AG04449 (cell line): ENCODE measurements at places on chromosomes 13 and 19.

- no peak for DNase-seq
Observed at GRCh38 chr19:31421856-31422255, 72.6 kb upstream of the TSHZ3 start.

DNA sequence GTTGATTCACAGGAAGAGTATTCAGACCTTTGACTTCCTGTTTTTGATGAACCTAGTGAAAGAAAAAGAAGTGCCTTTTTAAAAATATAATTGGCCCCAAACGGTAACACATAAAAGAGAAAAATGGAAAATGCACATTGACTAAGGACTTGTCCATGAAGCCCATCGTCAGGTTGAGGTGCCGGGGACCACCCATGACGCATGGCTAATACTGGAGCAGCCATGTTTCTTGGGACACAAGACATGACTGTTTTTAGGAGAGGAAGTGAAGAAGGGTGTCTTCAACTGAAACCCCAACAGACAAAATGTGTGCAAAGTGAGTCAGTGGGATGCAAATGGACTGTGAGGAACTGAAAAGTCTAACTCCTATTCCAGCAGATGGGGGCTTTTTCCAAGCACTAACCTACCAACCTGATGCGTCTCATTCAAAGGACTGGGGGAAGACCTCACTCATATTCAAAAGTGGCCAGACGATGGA, 459.4 kb downstream of the FOXO1 start:
- DNase-seq = no peak

GRCh38 chr13:88707646-88708045, 1036.5 kb downstream of the SLITRK5 start:
- no peak for DNase-seq

DNA sequence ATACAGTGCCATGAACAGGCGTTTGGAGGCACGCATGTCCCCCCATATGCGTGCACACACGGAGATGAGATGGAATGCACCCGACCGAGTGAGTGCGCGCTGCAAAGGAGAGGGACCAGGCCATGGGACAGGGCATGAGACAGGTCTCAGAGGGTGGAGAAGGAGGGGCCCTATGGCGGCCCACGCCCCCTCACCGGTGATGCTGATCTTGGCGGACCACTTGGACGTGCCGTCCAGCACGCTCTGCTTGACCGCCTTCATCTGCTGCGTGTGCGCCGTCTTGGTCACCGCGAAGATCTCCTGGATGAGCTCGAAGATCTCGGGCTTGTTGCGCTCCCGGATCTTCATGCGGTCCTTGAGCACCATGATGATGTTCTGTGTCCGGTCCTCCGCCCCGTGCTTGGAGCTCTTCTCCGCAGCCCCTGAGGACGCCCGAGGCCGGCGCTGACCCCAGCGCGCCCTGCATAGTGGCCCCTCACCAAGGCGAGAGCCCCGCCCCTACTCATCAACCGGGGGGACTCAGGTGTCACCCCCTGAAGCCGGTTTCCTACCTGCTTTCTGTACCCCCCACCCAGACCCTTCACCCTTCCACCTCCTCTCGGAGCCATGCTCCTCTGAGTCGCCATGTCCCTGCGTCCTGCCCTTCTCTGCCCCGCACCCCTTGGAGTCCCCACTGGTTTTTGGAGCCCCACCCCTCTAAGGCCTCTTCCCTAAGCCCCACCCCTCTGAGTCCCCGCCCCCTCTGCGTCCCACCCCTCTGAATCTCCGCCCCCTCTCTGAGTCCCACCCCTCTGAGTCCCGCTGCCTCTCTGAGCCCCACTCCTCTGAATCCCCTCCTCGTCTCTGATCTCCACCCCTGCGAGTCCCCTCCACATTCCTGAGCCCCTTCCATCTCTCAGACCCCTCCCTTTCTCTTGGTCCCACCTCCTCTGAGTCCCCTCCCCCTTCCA, 40.8 kb downstream of the UNC13A start:
- no peak for DNase-seq

GRCh38 chr13:23470790-23471614, 37.5 kb upstream of the SACS start:
- DNase-seq = no peak
